CD4-positive, alpha-beta T cell treated with Interferon alpha-2 for 1 hour (primary cell): ENCODE measurements at places on chromosomes 4 and X.

DNA sequence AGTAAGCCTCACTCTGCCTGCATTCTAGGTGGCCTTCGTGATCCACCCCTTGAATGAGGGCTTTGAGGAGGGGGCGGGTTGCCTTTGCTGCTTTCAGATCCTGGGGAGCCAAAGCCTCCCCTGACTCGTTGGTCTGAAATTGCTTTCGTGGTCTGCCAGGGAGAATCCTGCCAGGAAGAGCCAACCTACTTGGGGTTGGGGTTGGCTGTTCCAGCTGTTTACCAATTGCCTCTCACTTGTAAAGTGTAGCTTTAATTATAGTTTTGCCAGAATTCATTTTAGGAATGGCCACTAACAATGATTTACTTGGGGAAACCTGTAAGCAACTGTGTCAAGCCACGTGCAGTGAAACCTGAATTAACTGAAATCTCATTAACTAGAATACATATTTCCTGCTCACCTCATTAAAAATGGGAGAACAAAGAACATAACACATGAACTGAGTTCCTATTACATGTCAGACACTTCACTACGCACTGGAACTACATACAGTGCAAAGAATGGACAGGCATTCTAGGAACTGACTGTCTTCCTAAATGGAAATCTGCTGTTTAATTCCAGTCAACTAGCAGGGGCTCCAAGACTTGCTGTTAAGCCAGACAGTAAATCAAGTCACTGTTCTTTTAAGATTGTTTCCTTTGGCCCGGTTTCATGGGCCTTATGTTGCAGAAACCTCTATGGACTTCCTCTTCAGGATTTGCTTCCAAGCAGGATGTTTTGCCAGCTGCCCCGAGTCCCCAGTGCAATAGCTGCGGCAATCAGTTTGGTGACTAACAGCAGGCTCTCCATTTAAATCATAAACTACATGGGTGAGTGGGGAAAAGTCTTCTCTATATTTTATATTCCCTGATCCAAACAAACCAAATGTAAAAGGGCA is 16.4 kb upstream of the NKRF start:
- DNase-seq = no peak

- no peak for DNase-seq
These were observed 52.4 kb downstream of the MID2 start for GRCh38 chrX:107878106-107878505.

DNA sequence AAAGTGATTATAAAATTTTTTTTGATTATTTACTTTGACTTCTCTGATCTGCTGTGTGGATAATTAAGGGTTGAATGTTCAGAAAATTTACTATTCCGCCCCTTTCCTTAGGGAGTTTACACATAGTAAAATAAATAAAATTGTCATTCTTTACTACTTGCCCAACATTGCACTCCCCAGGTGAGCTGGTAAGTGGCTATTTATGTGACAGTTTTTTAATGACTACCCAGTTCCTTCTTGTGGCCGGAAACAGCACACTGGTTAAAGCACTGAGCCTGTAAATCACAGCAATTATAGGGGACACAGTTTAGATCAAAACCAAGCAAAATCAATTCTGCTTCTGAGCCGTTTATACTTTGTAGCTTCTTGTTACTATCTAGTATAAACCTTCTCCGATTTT is 158.1 kb downstream of the FHIP1A start:
- no peak for DNase-seq

GRCh38 chr4:166882221-166882620 is 352.1 kb downstream of the SPOCK3 start:
- DNase-seq = no peak

DNA sequence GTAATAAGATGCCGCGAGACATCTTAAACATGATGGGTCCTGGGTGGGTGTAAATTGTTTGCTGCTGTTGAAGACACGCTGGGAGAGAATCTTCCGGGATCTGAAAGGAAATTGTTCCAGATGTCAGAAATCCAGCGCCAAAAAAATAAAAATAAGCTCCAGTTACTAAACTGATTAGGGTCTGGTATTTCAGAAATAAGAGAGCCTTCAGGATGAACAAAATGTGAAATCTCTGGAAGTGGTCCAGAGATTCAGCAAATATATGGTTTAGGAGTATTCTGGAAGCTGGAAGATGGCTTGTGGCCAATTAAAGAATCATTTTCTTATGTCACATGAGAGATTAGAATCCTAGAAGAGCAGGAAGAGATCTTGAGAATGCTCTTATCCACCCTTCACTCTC is 75.8 kb upstream of the NHS start:
- DNase-seq = no peak

- DNase-seq = no peak
These were observed 903.0 kb upstream of the SLIT2 start for GRCh38 chr4:19348746-19349145.

GRCh38 chr4:112003231-112003907 is 141.9 kb upstream of the FAM241A start:
- DNase-seq = no peak

- no peak for DNase-seq
These were observed 276.1 kb upstream of the LCORL start for GRCh38 chr4:18297684-18298083.

DNA sequence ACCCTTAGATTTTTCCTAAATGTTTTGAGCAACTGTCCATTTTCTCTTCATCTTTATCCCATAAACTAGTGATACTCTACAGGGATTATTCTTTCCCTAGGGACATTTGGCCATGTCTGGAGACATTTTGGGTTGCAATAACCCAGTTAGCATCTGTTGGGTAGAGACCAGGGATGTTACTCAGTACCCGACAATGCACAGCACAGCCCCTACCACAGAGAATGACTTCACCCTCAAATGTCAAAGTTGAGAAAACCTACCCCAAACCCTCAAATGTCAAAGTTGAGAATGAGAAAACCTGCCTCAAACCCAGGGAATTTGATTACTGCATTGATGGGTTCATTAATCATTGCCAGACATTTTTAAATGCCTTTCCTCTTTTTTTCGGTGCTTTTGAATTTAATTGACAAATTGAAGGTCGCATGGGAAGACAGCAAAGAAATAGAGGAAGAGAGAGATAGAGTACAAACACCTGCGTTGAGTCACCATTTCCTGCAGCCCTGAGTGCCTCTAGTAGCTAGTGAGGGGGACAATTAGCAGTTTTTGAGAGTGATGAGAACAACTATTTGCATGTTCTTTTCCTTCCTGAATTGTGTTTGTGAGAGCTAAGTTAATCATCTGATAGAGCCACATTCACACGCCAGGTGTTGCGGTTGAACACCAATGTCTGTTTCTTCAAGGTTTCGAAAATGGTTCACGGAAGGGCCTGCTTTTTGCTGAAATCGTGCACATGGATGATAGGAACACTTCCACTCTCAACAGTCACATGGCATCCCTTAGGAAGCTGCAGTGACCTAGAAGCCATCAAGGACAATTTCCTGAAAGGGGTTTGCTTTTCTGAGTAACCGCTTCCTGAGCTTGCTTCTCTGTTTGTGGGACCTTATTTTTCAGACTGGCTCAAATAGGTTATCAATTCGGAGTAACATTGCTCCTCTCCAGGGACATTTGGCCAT is 203.9 kb upstream of the VCX3A start:
- DNase-seq = peak; percentile 19

- no peak for DNase-seq
These were observed 69.8 kb upstream of the LONRF3 start for GRCh38 chrX:118904664-118905063.

GRCh38 chr4:70715097-70715496 is 6.7 kb upstream of the RUFY3 start:
- DNase-seq = peak; percentile 51

GRCh38 chr4:23945451-23946017 is 55.7 kb upstream of the PPARGC1A start:
- DNase-seq = peak; percentile 39

DNA sequence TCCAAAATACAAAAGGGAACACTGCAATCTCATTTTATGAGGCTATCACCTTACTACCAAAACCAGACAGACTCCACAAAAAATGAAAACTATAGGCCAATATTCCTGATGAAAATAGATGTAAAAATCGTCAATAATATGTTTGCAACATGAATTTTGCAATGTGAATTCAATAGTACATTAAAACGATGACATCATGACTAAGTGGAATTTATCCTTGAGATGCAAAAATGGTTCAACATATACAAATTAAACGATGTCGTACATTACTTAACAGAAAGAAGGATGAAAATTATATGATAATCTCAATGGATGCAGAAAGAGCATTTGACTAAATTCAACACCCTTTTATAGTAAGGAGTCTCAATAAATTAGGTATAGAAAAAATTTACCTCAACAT is 123.0 kb downstream of the AREG start:
- DNase-seq = no peak

- DNase-seq = no peak
These were observed 12.3 kb downstream of the LOC101059915 start for GRCh38 chrX:71679575-71680207.

DNA sequence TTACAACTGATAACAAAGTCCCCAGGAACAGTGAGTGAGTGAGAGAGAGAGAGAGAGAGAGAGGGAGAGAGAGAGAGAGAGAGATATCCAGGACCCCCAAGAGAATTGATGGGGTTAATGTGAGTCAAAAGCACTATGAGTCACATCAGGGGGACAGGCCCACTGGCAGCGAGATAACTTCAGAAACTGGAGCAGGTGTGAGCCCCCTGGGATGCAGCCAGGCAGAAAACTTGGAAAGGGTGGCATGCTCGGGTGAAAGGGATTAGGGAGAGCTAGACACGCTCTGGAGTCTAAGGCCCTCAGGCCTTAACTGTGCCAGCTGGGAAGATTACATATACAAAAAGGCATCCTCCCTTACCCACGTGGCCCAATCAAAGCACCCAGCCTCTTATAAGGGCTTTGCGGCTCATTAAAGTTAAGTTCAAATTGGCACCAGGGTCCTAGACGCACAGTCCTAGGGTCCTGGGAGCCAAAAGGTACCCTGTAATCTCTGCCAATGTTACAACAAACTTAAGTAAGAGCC is 841 bp downstream of the ACOT9 start:
- DNase-seq = no peak

GRCh38 chr4:168766604-168767316 is 243.3 kb downstream of the CBR4 start:
- DNase-seq = no peak

DNA sequence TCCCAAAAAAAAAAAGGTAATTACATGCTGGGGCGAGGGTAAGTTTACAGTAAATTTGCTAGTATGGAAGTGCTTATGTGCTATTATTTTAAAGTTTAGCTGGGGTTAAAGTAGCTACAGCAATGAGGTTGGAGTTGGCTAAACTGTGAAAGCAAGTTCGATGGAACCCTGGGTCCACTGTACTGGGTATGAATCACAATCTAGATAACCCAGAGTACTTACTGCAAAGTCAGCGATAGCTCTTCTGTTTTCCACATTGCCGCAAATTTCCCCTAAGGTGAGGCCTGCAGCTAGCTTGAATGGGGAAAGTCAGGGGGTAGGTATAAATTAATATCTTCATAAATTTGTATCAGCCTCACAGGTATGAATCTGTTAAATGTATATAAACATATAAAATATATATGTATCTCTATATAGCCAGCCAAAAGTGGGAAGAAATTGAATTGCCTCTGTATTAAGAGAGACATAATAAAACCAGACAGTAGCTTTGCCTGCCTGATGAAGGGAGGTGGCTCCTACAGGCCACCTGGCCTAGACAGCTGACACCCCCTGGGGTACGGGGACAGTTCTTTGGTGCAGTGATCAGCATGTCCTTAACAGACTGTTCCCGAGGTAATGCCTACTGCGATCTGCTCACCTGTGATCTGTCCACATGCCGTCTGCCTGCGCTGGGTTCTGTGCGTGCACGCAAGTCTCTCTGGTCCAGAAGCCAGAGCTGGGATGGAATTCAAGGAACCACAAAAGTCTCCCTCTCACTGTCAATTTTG is 30.6 kb downstream of the CLRN2 start:
- DNase-seq = no peak

GRCh38 chrX:112681976-112682375 is 2.2 kb upstream of the LHFPL1 start:
- no peak for DNase-seq

DNA sequence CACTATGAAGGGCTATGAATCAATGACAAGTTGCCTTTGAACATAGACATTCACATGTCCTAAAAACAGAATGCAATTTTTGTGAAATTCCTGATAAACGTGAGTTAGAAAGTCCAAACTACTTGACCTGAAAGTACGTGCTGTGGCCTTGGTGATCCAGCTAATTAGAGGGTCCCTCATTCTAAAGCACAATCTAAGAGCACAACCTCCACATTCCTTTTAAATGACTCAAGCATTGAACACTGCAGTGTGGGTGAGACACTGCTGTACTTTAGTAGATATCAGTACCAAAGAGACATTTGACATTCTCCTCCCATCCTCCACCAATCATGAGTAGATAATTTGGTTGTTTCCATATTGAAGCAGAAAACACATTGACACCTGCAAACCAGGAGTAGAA is 73.5 kb downstream of the FAM47B start:
- no peak for DNase-seq

GRCh38 chrX:151985955-151986354 is 11.5 kb upstream of the GABRE start:
- no peak for DNase-seq

DNA sequence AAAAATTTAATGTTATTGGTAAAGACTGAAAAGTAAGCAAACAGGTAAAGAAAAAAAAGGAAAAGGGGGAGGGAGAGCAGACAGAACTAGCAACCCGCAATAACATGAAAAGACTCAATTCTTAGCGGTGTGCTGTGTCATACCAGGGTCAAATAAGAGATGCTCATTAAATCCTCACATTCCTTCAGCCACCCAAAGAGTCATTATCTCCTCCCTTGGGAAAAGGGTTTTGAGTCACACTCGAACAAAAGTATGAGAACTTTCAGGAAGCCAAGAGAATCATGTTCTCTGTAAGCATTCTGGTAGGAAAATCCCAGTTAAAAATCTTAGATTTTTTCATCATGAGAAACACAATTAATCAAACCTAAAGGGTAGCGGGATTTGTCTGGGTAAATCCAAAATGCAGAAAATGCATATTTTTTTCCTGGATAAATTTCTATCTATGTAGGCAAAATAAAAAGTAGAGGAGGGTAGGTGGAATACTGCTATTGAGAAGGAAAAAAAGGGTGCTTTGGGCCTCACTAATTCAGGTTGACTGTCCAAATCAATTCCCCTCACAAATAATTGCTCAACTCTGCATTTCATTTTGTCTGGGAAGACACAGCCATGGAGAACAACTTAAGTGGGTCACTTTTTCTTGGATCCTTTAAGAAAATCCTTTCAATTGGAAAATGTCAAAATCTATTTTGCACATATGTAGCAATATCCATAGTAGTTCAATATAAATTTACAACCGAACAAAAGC is 23.2 kb downstream of the TNIP3 start:
- no peak for DNase-seq

GRCh38 chrX:30887721-30888120 is 1.3 kb downstream of the TAB3 start:
- DNase-seq = no peak
